ENCODE measurements at places on chromosomes 16 and 17.
A peak's percentile ranks its signal among the peaks of the same experiment; 100 is the strongest.

GRCh38 chr17:39222151-39222550 lies 3.6 kb downstream of the STAC2 start:
- no peak for DNase-seq

GRCh38 chr17:80745183-80745582 lies 200.5 kb downstream of the RPTOR start:
- DNase-seq = no peak

- no peak for DNase-seq
These were observed 115.4 kb upstream of the ZFHX3 start for GRCh38 chr16:73163238-73163815.

GRCh38 chr16:627454-628239 lies 3.1 kb upstream of the WFIKKN1 start:
- DNase-seq = no peak

GRCh38 chr17:39243155-39243554 lies 17.4 kb upstream of the STAC2 start:
- DNase-seq = no peak

- DNase-seq = peak; percentile 72
These were observed 104.3 kb downstream of the STXBP4 start for GRCh38 chr17:55072898-55073297.

- DNase-seq = no peak
These were observed 193.6 kb downstream of the CCDC182 start for GRCh38 chr17:57551321-57552079.

- no peak for DNase-seq
These were observed 109.2 kb upstream of the NUDT7 start for GRCh38 chr16:77613095-77613494.

DNA sequence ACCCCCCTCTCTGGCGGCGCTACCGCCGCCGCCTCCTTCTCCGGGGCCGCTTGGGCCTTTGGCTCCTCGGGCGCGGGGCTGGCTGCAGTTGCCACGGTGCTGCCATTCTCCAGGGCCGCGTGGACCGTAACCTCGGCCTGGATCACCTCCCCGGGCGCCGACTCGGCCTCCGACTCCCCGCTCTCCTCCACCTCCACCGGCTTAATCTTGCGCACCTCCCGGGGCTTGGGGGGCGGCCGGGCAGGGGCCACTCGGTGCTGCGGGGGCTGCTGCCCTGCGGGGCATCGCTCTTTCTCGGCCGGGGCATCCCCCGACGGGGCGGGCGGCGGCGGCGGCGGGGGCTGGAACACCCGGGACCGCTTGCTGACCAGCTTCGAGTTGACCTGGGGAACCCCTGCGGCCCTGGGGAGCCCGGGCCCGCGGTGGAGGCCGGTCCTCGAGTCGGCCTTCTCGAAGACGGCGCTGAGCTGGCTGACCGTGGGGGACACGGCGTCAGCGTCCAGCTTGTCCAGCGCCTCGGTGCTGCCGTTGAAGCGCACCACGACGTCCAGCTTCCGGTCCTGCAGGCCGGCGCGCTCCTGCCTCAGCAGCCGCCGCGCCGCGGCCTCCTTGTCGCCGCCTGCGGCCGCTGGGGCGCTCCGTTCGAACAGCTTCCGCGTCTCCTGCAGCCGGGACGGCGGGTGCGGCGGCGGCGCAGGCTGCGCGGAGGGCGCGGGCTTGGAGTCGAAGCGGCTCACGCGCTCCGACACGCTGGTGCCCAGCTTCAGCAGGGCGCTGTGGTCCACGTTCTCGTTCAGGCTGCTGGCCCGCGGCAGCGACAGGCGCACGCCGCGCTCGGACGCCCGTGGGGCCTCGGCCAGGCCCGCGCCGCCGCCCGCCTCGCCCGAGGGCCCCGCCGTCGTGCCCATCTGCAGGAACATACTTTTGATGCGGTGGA lies 792 bp downstream of the PPP1R9B start:
- peak; percentile 63 for DNase-seq

GRCh38 chr17:49861150-49861884 lies 13.4 kb upstream of the TAC4 start:
- peak; percentile 29 for DNase-seq

- peak; percentile 35 for DNase-seq
These were observed 117.4 kb downstream of the IRF8 start for GRCh38 chr16:86016201-86016965.

DNA sequence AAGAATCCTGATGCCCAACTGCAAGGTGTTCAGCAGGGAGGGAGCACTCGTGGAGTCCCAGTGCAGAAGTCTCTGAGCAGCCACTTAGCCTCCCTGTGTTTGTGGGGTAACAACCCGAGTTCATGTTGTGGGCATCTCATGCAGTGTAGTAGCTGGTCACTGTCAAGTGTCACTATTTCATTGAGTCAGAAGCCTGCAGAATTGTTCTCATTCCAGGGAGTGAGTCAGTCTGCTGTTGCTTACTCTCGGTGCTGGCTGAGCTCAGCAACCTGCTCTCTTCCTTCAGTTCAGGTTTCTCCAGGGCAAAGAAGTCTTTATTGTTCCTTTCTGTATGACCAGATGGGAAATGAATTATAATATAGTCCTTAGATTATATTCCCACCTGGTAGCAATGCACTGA lies 24.1 kb downstream of the HMOX2 start:
- no peak for DNase-seq

GRCh38 chr17:1714980-1715802 lies 5.0 kb upstream of the TLCD2 start:
- no peak for DNase-seq

GRCh38 chr17:45262516-45263476 lies 902 bp upstream of the SPATA32 start:
- DNase-seq = no peak

- DNase-seq = no peak
These were observed 234.7 kb upstream of the MAF start for GRCh38 chr16:79835194-79835593.

DNA sequence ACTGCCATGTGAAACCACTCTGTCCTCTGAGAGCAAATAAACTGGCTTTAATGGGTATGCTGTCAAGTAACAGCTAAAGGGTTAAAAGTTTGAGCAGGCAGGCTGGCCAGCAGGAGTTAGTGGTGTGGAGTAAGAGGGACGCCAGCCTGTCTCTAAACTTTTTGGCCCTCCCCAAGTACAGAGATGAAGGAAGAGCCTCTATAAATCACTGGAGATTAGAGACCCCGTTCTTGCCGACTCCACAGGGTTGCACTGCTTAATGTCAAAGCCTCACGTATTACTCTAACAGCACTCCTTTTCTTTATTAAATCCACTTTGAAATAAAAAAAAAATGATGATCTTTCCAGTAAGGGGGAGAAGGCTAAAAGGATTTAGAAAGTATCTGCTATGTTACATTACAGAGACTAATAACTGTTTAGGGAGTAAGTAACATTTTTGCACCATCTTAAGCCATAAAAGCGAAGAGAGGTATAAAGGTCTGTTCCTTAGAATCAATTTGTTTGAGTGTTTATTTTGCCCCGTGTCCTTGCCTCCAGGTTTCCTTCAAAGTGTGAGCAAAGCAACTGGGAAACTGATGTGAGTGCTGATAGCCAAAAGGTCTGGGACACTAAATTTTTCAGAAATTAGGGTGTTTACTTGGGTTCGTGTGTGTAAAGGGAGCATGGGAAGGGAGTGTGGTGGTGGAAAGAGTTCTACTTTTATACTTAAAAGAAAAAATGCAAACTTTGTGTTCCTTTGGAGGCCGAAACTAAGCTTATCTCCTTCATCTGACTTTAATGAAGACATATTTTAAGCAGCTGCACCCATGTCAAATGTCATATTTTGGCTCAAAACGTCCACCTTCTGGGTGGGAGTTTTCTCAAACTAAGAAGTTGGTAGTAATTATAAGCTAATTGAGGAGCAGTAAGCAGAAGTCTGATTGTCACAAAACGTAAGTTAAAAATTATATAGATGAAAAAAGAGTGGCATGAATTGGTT lies 109.9 kb upstream of the TBX2 start:
- no peak for DNase-seq
